Inflammatory macrophage (primary cell): ENCODE measurements at places on chromosomes 5 and 9.
A peak's percentile ranks its signal among the peaks of the same experiment; 100 is the strongest.

DNA sequence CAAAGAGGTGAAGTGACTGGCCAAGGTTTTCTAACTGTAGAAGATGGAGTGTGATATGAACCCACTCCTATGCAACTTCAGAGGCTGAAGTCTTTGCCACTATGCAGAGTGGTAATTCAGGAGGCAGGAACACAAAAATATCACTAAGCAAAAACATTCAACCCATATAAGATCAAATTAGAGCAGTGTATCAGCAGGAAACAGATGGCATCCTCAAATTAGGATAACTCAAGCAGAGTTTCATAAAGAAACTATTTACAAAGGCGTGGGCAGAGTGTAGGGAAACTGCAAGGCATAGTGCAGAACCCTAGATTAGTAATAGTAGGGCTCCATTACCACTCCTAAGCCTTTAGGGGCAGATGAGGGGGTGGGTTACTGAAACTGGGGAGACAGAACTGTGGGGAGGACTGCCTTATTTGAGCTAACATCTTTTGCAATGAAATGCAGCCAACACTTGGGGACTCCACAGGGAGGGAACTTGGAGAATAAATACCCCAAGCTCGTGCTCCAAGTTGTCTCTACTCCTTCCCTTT, 72.2 kb downstream of the PTTG1 start:
- no peak for DNase-seq

DNA sequence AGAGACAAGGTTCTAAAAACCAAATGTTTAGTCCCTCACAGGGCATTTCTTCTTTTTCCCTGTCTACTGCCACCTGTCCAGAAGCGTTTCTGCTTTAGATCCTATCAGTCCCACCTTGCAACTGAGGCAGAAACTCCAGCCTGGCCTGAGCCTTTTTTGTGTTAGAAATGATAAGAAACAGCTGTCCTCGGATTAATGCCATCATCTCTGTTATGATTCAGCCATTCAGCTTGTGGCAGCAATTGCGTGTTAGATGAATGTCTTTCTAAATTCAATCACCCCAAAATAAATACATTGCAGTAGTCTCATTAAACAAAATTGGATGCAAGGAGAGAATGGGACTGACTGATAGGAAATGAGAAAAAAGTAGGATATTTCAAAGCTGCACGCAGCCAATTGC, 28.3 kb upstream of the FRMPD1 start:
- DNase-seq = no peak

- no peak for DNase-seq
These were observed 578.7 kb upstream of the ZNF462 start for GRCh38 chr9:106284296-106284695.

DNA sequence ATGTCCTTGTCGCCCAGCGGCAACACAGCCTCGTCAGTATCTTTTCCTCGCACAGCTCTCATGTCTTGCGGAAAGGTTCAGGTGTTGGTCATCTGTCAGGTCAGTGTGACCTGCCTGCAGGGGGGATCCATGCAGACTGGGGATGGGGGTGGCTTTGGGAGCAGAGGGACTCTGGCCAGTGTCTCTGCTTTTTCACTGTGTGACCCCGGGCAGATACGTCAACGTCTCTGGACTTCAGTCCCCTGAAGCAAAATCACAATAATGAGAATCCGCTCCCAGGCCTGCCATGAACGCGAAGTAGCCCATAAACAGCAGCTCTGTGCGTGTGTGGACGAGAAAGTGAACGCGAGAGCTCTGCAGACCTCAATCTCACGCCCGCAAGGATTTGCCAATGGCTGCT, 75.7 kb upstream of the FCN1 start:
- no peak for DNase-seq

DNA sequence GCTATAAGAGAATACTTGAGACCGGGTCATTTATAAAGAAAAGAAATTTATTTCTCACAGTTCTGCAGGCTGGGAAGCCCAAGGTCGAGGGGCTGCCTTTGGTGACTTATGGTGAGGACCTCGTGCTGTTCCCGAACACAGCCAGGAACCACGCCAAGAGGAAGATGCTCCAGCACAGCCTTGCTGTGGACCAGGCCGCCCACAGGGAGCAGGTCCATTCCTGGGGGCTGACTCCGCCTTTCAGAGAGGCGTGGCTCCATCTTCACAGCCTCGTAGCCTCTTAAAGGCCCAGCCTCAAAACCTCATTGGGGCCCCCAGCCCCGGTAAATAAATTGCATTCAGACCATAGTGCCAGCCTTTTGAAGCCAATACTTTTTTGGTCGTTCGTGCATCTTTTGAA, 93.5 kb upstream of the CACNA1B start:
- DNase-seq = no peak

DNA sequence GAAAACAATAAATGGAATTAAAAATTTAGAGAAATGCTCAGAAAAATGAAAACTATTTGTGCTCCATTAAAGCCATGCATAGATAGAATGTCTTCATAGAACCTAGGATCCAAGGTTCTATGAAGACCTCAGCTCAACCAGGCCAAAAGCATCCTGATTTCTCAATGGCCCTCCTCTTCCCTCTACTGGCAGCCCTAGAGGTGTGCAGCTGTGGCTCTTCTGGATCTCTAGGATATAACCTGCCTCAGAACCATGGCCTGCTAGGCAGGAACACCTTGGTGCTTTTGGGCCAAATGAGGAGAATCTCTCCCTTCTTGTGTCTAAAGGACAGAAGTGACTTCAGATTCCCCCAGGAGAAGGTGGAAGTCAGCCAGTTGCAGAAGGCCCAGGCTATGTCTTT, 15.1 kb downstream of the IFNA1 start:
- peak; percentile 32 for DNase-seq

DNA sequence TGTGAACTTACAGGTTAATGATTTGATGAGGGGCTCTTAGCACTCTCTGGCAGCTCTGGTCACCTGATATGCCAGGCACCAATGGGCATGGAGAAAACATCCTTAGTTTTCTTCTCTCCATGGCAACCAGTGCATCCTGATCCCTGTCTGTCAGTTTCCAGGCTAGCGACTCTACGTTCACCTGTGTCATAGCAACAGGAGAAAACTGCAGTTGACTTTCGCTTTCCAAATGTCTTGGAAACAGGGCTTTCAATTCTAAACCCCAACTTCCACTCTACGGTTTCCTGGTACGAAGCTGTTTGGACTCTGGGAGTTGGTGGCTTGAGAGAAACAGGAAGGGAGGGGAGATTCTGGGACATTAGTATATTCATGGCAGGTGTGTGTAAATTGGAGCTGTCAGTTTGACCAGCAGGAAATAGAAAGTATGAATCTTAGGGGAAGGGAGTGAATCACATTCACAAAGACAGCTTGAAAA, 74.4 kb downstream of the SLC28A3 start:
- DNase-seq = no peak

- DNase-seq = no peak
These were observed 479.4 kb downstream of the AGTPBP1 start for GRCh38 chr9:85262333-85262732.

DNA sequence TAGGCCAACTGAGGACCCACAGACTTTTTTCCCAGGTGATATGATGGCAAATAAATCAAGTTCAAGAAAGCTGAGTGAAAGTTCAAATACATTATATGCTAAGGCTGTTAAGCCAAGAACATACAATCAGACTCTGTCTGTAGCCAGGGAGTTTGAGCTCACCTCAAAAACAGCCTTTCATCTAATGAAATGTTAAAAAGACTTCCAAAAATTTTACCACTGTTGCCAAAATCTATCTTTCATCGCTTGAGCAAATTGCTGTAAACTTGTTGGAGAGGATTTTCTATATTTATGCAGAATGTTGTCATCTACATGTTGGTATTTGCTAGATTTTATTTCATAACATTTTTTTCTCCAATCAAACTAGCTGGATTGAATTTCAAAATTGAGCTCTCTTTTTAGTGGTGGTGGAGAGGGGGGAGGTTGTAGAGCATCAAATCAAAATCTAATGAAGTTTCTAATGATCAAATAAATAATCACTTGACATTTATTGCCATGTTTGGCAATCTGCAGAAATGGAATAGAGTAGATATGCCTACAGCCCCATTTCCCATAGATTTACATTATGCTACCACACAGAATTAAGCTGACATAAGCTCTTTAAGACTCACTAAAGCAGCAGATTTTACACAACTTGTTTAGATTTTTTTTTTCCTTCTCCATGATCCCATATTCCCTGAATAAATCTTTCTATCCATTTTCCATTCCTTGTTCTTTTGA, 828.9 kb upstream of the ZNF608 start:
- no peak for DNase-seq

DNA sequence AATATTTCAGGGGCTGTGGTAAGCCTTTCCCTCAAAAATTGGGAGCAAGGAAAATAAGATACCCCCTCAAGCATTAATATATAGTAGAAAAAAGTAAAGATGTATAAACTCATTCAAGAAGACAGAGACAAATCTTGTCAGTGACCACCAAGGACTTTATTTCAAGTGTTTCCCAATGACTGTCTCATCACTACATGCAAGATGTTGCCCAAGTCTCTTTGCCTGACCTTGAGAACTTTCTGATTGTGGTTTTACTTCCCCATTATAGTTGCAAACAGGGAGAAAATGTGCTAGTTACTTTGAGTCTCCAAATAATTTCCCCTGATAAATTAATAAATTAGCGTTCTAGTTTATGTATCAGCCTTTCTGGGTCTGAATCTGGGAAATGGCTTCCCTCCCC, 4.0 kb upstream of the SLC46A2 start:
- DNase-seq = peak; percentile 91

- DNase-seq = no peak
These were observed 196.0 kb upstream of the ANKRD55 start for GRCh38 chr5:56429110-56429561.

GRCh38 chr5:82354543-82354942, 76.4 kb upstream of the RPS23 start:
- no peak for DNase-seq

- no peak for DNase-seq
These were observed 699.0 kb downstream of the MAT2B start for GRCh38 chr5:164204338-164204946.

- DNase-seq = no peak
These were observed 7.8 kb upstream of the DNAJC18 start for GRCh38 chr5:139446956-139447779.

GRCh38 chr9:69951411-69951810, 92.2 kb upstream of the MAMDC2 start:
- no peak for DNase-seq

GRCh38 chr9:77947651-77948050, 84.0 kb downstream of the GNAQ start:
- DNase-seq = no peak

- no peak for DNase-seq
These were observed 16.4 kb downstream of the SUB1 start for GRCh38 chr5:32601623-32602295.

DNA sequence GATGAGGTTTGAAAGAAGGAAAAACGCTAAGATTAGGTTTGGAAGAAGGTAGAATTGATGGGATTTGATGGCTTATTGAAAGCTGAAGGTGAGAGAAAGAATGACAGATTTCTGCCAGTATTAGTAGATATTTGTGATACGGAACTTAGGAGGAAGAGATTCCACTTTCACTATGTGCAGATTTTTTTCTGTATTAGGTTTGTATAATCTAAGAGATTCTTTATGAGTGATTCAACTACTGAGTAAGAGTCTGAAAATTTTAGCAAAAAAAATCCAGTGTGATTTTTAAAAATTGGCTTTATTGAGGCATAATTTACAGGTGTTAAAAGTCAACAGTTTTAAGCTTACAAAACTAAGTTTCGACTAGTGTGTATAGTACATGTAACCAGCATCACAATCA, 54.1 kb downstream of the AP3S1 start:
- no peak for DNase-seq

DNA sequence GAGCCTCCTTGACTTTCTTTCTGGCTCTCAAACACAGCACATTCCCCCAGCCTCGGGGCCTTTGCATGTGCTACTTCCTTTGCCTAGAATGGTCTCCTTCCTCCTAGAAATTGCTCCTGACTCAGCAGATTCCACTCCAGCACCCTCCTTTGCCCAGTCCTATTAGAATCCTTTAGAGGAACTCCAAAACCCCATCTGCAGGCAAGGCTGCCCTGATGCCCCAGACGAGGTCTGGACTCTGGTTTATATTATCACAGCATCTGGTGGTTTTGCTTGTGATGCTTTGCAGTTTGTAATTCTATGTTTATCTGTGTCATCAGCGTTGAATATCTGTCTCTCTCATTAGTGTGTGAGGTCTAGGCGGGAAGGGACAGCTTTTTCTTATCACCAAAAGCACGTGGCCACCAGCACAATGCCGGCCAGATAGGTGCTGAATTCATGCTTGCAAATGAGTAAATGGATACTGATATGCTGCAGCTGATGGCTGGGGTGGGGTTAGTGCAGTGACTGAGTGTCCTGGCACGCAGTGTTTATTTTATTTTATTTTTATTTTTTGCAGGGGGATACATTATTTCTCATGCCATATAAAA, 30.0 kb upstream of the ANKH start:
- DNase-seq = peak; percentile 19

DNA sequence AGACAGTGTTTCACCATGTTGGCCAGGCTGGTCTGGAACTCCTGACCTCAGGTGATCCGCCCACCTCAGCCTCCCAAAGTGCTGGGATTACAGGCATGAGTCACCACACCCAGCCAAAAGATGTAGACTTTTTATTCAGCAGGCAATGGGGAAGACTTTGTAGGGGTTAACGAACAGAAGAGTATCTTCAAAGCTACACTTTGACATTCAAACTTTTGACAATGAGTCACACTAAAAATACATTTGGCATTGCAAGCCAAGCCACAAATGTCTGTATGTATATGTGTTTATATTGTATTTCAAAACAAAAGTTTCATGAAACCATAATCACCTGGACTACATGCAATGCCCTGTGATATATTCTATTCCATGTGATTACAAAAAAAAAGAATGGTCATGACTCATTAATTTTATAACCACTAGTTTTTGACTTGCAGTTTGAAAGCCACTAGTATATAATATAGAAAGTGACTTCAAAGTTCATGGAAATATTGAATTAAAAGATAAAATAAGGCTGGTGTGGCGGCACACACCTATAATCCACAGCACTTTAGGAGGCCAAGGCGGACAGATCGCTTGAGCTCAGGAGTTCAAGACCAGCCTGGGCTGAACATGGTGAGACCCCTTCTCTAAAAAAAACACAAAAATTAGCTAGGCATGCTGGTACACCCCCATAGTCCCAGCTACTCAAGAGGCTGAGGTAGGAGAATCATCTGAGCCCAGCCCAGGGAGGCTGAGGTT, 8.3 kb downstream of the DIMT1 start:
- DNase-seq = no peak
